ENCODE measurements at places on chromosomes 4 and X.

DNA sequence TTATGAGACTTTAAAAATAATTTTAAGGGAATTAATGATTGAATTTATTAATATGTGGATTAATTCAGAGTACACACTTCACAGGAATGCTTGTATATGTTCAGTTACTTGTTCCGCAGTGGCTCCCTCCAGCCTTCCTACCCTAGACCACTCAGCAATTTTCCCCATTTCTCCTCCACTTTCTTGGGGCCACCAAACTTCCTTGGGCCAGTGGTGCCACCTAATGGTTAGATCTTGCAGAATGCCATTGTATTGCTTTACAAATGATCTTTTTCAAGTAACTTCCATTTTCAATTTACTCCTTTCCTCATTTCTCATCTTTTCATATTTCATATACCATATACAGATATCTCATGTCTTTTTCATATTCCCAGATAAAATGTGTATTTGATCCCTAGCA lies 3.6 kb upstream of the RNF175 start:
- DNase-seq: no peak

GRCh38 chrX:71106427-71106826 lies at the start of gene CXorf65:
Gene CXorf65, minus strand, starts transcription at chrX:71106740. Its CDS starts 184 bp downstream, at chrX:71106556.
- no peak for DNase-seq

GRCh38 chr4:123350191-123350544 lies 46.4 kb upstream of the SPRY1 start:
- DNase-seq: no peak

GRCh38 chr4:126532527-126532926 lies 1100.2 kb upstream of the INTU start:
- no peak for DNase-seq
